ENCODE measurements at places on chromosomes 7 and 10. TPM values are rescaled to one million over a fixed set of nuclear protein-coding genes. Genes with fewer than 3 reads are reported as not detected.

The ADCY1 gene
- 0.51 TPM for total RNA-seq

The ITIH2 gene
- total RNA-seq, result not detected

The MRLN gene
- total RNA-seq, result not detected

The FXYD4 gene
- total RNA-seq, result not detected

GRCh38 chr7:435630-436366 is 83.8 kb downstream of the PDGFA start:
- H3K27ac ChIP-seq, result no peak overlapping the region
- no peaks in the 10 kb centered on the region for H3K36me3 ChIP-seq
- H3K4me1 ChIP-seq, result no peaks in the 10 kb centered on the region
- H3K4me3 ChIP-seq, result no peak overlapping the region
- no peaks in the 10 kb centered on the region for H3K27me3 ChIP-seq

- DNase-seq, result no peak
- H3K27ac ChIP-seq, result peak overlapping the region; percentile 51
- H3K4me1 ChIP-seq, result no peaks in the 10 kb centered on the region
- H3K36me3 ChIP-seq, result no peaks in the 10 kb centered on the region
These were observed 638 bp downstream of the LIPA start for GRCh38 chr10:89250865-89251408.

- peaks cover 3% of the 10 kb centered on the region for H3K27me3 ChIP-seq
- H3K4me3 ChIP-seq, result no peak overlapping the region
- H3K36me3 ChIP-seq, result no peaks in the 10 kb centered on the region
- H3K27ac ChIP-seq, result no peak overlapping the region
- H3K4me1 ChIP-seq, result no peaks in the 10 kb centered on the region
These were observed 1.1 kb downstream of the WDFY4 start for GRCh38 chr10:48685731-48686130.

- peaks cover 14% of the 10 kb centered on the region for H3K4me1 ChIP-seq
- H3K27ac ChIP-seq, result peak overlapping the region; percentile 52
- DNase-seq, result peak; percentile 96
- H3K36me3 ChIP-seq, result peaks cover 2% of the 10 kb centered on the region
- no peaks in the 10 kb centered on the region for H3K27me3 ChIP-seq
- no peak overlapping the region for H3K4me3 ChIP-seq
These were observed 29.7 kb downstream of the STN1 start for GRCh38 chr10:103888113-103888841.

DNA sequence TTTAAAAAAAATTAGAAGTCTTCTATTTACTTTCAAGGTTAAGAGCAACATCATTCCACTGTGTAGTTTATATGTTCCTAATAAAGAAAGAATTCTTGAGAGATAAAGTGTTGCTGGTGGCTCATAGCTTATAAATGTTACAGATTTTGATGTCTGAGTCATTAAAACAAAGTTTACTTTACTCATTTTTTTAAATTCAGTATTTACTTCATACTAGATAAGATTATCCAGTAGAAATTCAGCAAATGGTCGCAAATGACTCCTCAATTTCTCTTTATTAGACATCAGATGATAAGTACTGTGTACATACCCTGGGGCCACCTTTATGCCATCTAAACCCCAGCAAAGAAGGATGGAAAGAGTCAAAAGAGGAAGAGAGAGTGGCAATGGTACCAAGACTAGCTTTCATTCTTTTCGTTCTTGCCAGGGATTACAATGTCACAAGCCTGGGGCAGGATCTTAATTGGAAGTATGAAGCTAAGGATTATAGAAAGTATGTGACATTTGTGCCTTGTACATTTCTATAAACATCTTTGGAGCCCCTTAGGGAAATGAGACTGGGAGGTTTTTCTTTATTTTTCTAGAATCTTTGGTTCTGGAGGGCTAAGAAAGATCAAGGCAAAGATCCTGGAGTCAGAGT is 206.1 kb downstream of the CHRM2 start:
- peak overlapping the region; percentile 46 for H3K27ac ChIP-seq
- no peak overlapping the region for H3K4me3 ChIP-seq
- H3K4me1 ChIP-seq, result peaks cover 15% of the 10 kb centered on the region
- H3K27me3 ChIP-seq, result no peaks in the 10 kb centered on the region

GRCh38 chr10:67804395-67804678 is 33.7 kb downstream of the DNAJC12 start:
- H3K4me1 ChIP-seq, result no peaks in the 10 kb centered on the region
- H3K27me3 ChIP-seq, result no peaks in the 10 kb centered on the region

All from fibroblast of lung (primary cell).